ENCODE measurements at places on chromosomes 7 and 10.

DNA sequence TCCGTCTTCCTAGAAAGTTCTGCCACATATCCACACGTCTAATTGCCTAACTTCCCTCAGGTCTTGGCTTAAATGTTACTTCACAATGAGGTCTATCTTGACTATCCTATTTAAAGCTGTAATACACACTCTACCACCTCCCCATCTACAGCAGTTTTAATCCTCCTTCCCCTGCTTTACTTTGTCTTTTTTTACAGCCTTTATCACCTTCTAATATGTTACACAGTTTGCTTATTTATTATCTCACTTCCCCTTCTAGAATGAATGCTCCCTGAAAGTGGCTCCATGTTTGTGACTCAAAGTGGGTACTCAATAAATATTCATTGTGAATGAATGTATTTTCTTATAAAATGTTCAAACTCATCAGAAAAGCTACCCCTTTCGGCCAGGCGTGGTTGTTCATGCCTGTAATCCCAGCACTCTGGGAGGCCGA lies 13.6 kb upstream of the MICU1 start:
- no peaks in the 10 kb centered on the region for H3K36me3 ChIP-seq
- no peaks in the 10 kb centered on the region for H3K27me3 ChIP-seq
- no peak overlapping the region for H3K27ac ChIP-seq
- H3K4me1 ChIP-seq, result peaks cover 6% of the 10 kb centered on the region
- no peak for DNase-seq

DNA sequence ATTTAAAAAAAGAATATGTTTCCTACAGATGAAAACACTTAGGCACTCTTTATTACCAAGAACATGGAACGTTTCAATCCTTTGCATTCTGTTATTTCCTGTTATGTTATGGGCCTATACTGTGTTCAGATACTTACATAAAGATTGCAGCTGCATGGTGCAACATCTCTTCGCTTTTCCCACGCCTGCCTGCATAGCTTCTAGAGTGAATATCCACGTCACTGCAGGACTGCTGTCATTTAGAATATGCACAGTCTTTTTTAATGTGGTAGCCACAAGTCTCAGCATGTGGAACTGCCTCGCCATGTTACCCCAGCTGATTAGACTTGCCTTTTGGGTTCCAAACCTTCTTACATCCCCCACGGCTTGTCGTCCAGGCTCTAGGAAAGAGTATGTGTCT lies 69.6 kb upstream of the GATA3 start:
- no peaks in the 10 kb centered on the region for H3K36me3 ChIP-seq
- no peak for DNase-seq
- no peak overlapping the region for H3K27ac ChIP-seq
- H3K27me3 ChIP-seq, result no peaks in the 10 kb centered on the region
- H3K4me3 ChIP-seq, result no peak overlapping the region

DNA sequence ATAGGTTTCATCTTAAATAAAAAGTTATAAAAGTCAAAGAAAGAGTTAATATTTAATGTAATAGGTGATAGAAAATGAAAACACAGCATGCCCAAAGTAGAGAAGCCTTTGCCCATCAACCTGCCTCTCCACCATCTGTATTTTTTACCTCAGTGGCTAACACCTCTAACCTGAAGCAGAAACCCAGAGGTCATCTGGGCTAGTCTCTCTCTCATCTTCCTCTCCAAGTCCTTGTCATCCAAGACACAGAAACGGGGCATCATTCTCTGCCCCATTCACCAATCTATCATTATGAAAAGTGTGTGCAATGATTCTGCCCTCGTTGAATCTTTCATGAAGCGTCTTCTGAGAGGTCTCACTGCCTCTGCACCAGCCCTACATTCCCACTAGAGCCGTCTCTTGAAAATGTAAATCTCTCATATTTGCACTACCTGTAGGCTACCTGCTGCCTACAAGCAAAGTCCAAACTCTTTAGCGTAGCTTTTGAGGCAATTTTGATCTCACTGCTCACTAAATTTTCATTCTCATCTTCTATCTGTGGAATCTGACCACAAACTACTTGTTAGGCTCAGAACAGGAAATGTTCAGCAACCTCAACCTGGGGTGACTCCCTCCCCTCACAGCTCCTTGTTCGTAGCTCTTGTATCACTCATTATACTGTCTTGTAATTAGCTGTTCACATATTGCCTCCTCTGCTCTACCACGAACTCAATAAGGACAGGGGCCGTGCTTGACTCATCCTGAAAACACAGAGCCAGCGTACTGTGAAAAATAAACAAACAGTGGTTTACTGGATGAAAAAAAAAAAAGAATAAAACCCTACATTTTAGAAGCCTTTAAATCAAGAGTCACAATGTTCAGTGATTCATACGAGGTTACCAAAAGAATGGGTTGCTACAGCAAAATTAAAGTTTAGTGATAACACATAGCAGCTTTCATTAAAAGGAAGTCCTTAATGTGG lies 83.1 kb downstream of the CTNNA3 start:
- no peaks in the 10 kb centered on the region for H3K4me1 ChIP-seq
- H3K27me3 ChIP-seq, result no peaks in the 10 kb centered on the region
- H3K36me3 ChIP-seq, result no peaks in the 10 kb centered on the region
- H3K4me3 ChIP-seq, result no peak overlapping the region
- DNase-seq, result no peak

- no peaks in the 10 kb centered on the region for H3K36me3 ChIP-seq
- H3K27me3 ChIP-seq, result no peaks in the 10 kb centered on the region
- no peak overlapping the region for H3K27ac ChIP-seq
- H3K4me1 ChIP-seq, result no peaks in the 10 kb centered on the region
- DNase-seq, result no peak
Observed at GRCh38 chr7:19410691-19411090, 265.5 kb upstream of the FERD3L start.

DNA sequence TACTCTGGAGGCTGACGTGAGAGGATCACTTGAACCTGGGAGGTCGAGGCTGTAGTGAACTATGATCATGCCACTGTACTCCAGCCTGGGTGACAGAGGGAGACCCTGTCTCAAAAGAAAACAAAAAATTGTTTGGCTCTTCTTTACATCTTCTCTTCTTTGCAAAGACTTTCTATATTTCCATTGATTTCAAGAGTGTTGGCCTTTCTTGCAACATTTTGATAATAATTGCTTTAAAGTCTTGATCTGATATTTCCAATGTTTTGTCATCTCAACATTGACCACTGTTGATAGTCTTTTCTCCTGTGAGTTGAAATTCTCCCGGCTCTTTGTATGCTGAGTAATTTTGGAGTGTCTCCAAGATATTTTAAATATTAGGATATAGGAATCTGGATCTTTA lies 17.8 kb upstream of the CLDN4 start:
- no peak overlapping the region for H3K4me3 ChIP-seq

DNA sequence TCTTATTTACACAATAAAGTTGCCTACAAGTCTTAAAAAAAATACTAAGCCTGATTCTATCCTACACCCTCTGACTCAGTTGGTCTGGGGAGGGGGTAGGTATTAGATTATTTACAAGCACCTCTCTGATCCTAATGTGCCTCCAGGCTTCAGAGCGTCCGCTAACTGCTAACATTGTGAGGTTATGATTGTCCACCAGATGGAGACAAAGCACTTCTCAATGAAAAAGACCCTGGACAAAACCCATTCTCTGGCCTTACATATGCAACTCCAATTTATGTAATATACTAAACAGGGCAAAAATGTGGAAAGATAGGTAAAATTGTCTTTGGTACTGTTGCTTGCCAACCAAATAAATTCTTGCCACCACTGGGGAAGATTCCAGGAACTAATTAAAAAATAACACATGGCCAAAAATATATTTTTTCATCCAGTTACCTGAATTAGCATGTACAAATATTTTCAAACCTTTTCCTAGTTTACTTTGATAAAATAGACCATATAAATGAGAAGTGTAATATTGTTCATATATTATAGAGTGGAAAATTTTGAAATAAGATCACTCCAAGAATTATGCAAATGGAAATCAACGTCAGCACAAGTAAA lies 92.4 kb downstream of the KIF20B start:
- no peak overlapping the region for H3K4me3 ChIP-seq
- H3K27ac ChIP-seq, result no peak overlapping the region
- peaks cover 3% of the 10 kb centered on the region for H3K4me1 ChIP-seq
- H3K36me3 ChIP-seq, result no peaks in the 10 kb centered on the region
